Activated T-cell treated with anti-CD3 and anti-CD28 coated beads for 1 hour (primary cell): ENCODE measurements at places on chromosomes 1 and 21.
A peak's percentile ranks its signal among the peaks of the same experiment; 100 is the strongest.

DNA sequence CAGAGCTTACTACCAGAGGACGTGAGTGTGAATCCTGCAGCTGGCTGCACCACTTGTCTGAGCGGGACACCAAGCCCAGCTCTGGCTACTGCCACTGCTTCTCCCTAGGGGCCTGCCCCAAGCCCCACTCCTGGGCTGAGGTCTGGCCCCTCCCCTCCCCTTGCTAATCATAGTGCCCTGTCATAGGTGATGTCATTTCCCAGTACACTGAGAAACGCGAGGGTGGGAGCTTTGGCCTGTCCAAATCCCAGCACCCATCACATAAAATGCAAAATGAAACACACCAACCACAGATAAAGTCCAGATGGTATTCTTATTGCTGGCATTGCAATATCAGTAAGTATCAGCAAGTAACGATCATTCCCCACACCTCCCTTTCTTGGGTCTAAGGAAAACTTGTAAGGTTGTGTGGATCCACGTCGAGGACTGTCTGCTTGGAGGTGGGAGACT is 77.7 kb downstream of the TOMM20 start:
- DNase-seq = no peak

DNA sequence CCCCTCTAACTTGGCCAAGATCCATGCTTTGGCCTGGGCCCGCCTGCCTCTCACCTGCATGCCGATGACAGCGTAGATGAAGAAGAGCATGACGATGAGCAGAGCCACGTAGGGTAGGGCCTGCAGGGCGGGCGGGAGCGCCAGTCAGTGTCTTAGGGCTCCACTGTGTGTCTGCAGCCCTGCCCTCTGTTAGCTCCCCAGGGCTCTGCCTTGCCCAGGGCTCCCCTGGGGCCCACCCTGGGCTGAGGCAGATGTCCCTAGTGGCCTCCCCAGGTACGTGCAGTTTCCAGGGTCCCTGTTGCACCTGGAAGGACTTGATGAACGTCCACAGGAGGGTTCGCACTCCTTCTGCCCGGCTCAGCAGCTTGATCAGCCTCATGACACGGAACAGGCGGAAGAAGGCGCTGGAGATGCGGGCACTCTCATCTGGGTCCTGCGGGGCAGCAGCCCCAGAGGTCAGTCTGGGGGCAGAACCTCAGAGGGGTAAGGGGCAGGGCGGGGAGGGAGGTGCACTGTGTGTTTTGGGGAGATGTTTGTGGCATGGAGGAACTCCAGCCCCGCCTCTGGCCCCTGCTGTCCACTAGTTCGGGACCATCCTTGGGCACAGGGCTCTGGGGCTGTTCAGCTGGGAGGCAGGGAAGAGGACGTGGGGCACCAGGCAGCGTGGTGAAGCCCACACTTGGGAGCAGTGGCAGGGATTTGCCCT is 29.8 kb upstream of the KIF21B start:
- no peak for DNase-seq

GRCh38 chr1:2906085-2906484 is 104.6 kb upstream of the TTC34 start:
- no peak for DNase-seq

GRCh38 chr1:13901597-13901996 is 201.6 kb downstream of the PRDM2 start:
- DNase-seq = no peak

DNA sequence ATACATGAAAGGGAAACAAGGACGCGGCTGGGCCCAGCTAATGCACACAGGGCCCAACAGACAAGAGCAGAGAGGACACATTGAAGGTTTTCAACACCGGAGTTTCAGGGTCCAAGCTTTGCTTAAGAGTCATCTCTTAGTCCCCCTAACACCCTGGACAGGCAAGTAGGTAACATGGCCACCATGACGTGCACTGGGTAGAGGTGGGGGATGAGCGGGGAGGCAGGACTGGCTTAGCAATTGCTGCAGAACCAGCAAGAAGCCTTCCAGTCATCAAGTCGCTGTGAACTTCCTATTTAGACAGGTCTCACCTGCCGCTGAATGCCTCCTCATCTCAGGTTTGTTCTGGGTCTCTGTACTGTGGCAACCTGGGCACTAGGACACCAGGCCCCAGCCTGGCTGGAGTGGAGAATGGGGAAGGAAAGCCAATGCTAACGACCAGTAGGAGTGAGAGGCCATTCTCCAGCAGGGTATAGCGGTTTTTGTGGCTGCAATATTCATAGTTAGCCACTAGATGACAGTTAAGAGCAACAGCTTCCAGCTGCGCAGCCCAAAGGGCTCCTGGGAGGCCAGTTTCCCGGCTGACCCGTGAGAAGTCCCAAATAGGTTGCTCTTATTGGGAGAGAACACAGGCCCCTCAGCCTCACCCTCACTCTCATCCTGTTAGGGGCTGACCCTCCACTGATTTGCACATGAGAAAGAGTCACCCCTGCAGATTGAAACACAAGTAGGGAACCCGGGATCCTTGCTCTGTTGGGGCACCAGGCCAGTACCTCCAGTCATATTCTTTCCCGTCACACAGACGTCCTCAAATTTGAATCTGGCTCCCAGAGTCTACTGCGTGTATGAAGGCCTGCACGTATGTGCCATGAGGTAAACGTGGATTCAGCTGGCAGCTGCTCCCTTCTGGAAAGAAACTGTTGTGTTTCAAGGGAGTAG is 6.0 kb upstream of the PIGC start:
- DNase-seq = peak; percentile 14

DNA sequence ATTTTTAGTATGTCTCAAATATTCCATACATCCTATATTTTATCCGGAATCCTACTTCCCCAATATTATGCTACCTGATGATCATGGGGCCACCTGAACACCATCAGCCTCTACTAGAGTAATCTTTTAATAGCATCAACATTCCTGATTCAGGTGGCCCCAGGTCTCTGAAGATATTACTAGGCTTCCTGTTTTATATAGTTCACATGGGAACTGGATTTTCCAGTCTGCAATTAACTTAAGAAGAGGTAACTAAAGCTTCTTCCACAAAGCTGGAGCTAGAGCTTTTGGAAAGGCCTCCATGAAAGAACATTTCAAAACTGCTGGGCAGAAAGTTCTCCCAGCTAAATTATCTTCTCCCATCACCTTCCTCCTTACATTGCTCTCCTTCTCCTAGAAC is 72.3 kb upstream of the ADAM30 start:
- no peak for DNase-seq

GRCh38 chr21:39667353-39667891 is 54.7 kb downstream of the B3GALT5 start:
- no peak for DNase-seq

DNA sequence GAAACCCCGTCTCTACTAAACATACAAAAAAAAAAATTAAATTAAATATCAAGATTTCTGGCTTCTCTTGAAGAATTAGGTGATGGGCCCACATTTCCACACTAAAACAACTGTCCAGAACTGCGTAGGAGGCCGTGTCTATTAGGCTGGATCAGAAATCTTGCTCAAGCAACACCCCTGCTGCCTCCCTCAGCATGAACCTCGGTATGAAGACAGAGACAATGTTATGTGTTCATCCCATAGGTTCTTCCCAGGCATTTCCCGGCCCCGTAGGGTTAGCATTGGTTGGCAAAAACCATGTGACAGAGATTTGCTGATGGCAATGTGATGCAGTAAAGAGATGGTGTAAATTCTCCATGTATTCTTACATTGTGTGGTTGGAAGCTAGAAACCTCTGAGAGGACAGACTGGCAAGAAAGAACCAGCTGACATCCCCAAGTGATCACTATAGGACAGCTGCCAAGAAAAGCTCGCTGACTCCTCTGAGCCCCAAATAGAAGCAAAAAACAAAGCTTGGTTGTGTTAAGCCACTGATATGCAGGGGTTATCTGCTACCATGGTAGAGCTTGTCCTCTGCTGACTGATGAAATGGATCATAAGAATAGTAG is 34.5 kb downstream of the EBNA1BP2 start:
- no peak for DNase-seq

DNA sequence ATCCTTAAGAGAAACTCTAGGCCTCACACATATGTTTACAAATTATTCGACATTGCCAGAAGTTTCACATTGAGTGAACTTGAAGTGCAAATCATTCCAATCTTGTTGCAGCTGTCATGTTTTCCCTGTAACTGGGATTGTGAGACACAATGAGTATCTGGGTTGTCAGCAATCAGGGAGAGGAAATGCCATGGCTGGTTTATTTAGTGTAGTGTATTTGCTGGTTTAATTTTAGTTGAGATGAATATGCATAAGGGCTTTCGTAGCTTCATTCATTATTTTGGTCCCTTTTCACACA is 54.2 kb upstream of the USP1 start:
- no peak for DNase-seq

DNA sequence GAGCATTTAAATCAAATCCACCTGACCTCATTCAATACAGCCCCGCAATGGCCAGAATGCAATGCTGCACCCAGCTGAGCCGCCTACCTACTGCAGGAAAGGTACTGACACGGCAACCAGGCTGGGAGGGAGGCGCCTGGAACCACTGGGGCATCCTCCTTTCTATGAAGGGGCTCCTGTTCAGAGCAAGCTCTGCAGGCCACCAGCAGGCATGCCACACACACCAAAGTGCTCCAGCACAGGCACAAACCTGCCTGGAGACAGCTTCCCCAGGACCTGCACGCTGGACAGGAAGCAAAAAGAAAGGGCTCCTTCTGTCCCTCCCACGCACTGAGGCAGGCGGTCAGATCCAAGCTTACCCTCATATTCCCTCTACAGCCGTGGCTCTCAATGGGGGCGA is 21.2 kb downstream of the CTNNBIP1 start:
- DNase-seq = no peak
